ENCODE measurements at places on chromosomes 13 and 19. TPM values are rescaled to one million over a fixed set of nuclear protein-coding genes. Genes with fewer than 3 reads are reported as not detected.

DNA sequence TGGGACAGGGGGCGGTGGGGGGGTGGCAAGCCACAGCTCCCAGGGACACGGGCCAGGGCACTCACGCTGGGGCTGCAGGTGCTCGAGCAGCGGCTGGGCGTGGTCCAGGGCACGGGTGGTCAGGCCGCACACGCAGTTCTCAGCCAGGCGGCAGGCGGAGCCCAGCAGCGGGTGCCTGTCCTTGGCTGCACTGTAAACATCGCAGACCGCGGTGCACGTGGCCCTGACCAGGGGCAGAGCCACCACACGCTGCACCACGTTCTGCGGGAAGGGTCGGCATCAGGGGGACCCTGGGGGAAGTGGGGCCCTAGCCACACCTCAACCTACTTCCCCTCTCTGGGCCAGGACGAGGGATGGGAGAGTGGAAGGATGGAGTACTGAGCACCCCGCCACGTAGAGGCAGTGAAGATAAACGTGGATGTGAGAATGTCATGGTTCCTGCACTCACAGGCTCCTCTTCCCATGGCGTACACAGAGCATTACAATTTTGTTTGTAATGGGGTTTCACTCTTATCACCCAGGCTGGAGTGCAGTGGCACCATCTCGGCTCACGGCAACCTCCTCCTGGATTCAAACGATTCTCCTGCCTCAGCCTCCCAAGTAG is 3.4 kb downstream of the PLIN5 start:
- no peak for DNase-seq

DNA sequence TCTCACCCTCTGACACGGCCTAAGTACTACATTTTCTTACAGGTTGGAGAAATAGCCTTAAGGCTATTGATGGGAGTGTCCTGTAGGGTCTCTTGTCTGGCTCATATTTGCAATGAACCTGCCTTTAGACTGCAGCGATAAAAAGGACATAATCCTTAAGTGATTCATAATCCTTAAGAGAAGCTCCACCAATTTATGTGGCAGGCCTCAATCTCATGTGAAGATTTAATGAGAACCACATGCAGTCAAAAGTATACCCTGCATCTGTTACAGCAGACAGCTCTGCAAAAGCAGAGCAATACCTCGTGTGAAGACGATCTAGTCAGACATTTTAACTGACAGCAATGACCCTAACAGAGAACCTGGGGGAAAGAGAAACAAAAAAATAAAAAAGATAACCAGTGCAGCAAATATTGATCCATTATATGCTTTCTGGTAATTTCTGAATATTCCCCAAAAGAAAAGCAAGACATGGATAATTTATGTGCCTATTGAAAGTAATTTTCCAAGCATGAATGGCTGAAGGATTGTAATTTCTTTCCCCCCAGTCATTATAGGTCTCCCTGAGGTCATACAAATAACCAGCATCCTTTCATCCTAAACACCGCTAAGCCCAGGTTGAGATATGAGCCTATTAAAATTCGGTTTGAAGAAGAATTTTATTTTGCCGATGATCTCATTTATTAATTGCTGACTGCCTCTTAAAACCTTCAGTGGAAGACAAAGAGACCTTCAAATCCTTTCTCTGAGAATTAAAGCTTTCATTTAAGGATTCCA is 321.8 kb upstream of the NBEA start:
- DNase-seq = no peak

DNA sequence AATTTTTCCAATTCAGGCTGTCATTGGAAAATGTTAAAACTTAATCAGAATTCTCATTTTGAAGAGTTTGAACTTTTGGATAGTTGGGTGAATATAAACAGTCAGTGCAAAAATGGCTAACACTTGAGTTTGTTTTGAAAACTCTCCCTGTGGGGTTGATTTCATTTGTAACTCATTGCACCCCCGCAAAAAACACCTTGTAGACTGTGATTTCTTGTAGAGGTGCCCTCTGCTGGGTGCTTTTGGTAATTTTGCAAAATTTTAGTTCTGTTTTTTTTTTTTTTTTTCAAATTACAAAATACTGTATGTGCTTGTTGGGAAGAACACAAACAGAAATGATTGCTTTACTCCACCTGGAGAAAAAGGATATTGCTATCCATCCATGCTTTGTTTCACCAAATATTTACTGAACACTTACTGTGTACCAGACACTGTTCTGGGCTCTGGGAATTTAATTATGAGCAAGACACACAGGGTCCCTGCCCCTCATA is 28.2 kb upstream of the GPI start:
- peak; percentile 47 for DNase-seq

GRCh38 chr13:91302111-91302510 is 45.4 kb upstream of the MIR17HG start:
- no peak for DNase-seq

DNA sequence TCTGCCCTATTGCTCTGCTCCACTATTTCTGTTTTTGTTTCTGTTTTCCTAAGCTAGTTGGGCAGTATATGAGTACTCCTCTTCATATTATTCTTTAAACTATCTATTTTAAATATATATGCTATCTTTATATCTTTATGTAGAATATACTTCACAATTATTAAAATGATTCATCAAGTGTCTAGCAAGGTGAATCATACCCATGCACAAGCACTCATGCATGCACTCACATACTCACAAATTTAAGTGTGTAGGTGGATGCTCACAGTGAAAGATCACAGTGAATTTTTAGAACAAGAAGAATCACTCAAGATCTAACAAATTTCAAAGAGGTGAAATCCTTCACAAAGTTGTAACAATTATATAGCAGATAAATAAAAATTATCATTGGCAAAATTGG is 435.6 kb upstream of the SLITRK5 start:
- no peak for DNase-seq

- no peak for DNase-seq
Observed at GRCh38 chr13:98875146-98875729, 102.6 kb downstream of the DOCK9 start.

DNA sequence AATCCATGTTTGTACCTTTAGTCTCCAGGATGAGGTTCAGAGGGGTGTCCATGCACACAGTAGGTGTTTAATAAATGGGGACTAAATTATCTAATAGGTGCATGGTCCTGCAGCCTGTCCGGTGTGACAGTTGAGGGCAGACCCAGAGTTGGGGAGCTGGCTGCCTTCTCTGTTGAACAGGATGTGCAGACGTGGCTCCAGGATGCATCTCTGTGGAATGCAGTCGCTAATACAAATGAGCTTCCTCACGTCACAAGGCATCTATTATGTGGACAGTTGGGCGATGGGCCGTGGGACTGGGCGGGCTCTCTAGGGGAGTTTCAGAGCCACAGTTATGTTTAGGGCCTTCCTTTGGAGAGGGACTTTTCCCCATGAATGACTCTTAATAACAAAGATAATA is 71.0 kb downstream of the SIPA1L3 start:
- DNase-seq = peak; percentile 64

DNA sequence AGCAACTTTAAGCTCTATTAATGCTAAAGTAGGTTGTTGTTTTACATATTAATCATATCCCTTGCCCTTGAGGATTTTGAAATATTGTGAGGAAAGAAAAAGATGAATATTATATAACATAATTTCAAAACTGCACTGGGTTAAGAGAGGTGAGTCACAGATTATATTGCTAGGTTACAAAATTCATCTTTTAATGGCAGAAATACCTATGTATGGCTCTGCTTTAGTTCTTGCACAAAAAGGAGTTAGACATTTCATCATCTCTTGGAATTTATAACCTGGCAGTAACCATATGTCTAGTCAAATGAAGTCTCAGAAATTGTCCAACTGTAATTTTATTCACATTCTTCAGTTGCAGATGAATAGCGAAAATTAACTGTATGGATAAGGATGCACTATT is 2041.1 kb downstream of the OLFM4 start:
- DNase-seq = no peak

GRCh38 chr13:30744056-30744680 is 8.8 kb downstream of the ALOX5AP start:
- DNase-seq = no peak

DNA sequence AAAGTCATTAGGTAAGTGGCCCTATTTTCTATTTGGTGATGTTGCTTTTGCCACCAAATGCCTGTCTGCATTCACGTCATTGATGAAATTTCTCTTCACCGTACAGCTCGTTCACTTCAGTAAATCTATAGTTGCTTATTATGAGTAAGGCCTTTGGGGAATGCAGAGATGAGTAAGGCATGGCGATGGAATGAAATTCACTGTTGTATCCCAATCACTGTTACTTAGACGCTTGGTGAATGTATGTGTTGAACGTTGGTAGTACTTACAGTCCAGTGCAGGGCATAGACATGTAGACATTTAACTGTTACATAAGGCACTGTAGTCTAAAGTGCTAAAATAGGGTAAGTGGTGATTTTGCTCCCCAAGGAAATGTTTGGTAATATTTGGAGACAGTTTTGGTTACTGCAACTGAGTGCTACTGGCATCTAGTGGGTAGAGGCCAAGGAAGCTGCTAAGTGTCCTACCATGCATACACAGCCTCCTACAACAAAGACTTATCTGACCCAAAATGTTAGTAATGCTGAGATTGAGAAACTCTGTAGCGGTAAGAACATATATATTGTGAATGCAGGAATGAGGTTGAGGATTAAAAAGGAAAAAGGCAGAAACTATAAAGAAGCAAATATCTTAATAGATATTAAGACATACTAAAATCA is 5.8 kb downstream of the AKAP11 start:
- DNase-seq = no peak

- DNase-seq = peak; percentile 98
Observed at GRCh38 chr19:47255879-47256692, at the start of gene CCDC9. Gene CCDC9 (plus strand): TSS chr19:47256525. CDS start chr19:47258401, 1,876 bp downstream.

DNA sequence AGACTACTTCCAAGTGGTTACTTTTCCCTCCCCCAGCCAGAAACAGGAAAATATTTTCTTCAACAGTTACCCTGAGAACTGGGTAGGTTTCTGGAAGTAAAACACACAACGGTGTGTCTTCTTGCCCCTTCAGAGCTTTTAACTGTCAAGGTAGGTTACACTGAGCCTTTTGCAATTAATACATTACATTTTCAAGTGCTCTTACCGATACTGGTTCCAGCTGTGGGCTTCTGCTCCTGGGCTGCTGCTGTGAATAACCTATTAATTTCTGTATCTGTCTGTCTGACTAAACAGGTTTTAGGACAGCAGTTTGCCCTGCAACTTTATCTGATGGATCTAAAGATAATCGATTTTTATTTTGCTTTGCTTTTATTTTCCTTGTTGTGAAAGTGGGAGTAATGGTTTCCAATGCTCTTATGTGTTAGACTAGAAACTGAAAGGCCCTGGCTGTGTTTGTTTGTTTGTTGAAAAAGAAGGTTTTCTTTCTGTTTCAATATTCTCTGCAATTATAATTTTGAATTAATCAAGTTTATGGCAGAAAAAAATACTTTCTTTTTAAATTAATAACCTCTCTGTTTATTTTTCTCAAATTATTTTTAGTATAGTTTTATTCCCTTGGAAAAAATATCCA is 196.7 kb upstream of the SLITRK6 start:
- DNase-seq = no peak

DNA sequence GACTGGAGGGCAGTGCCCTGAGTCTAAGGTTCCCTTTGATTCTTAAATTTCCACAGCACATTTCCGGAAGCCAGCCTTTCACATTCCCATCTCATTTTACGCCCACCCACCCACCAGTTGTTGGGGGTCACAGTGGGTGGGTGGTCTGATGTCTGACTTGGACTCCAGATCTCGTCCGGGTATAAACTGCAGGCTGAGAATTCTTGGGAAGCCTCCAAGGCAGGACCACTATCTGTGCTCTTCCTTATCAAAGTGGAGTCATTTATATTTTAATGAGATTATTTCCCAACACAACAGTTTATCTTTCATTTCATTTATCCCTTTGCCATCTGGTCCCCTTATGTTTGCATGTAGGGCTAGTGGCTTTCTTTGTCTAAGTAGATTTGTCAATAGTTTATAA is 3.6 kb upstream of the FAM124A start:
- peak; percentile 80 for DNase-seq

GRCh38 chr19:9065457-9066014 is 21.3 kb upstream of the OR1M1 start:
- no peak for DNase-seq

Gene C1QTNF9
- total RNA-seq = not detected

Gene DMKN
- 127 TPM for total RNA-seq

Gene RFPL4A
- total RNA-seq = not detected

Gene PRR20D
- total RNA-seq = not detected

Gene GPC5
- total RNA-seq = 37.3 TPM

Gene ZNF492
- total RNA-seq = 0.80 TPM

Gene SEMA6B
- 22.8 TPM for total RNA-seq

Gene TEX30
- total RNA-seq = 10.2 TPM

Gene F10
- 6.1 TPM for total RNA-seq
